M059J (cell line): ENCODE measurements at places on chromosomes 3 and 15. TPM values are rescaled to one million over a fixed set of nuclear protein-coding genes. Genes with fewer than 3 reads are reported as not detected.

DNA sequence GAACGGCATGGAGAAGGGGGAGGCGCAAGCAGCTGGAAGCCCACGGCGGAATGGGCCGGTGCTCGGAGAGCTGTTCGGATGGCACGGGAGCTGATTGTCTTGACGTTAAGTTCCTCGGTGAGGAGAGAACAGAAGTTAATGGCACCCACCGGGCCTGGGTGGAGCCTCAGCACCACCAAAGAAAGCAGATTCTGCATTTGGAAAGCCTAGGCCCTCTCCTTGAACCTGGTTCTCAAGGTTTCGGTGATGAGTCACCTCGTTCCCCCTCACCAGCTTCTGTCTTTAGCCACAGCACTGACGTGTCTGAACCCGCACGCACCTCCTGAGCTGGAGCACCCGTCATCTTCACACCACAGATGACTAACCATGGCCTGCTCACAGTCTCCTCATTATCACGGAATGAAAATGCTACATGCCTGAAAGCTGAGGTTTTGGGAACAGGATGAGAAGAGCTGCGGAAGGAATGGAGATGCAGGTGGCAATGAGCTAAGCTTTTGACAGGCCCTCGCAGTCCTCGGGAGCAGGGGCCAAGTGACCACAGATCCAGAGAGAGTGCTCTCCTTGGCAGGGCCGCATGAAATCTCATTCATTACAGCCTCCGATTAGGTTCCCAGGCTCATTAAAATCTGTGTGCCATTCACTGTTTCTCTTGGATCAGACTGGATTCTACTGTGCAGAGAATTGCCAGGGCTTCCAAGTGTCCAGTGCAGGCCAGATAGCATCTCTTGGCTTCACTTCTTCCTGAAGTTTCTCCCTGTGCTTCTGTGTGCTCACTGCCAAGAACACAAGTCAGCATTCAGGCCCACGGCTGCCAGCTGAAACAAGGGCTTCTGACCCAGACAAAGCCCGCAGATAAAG is 96.3 kb upstream of the DLG1 start:
- peak; percentile 100 for DNase-seq

DNA sequence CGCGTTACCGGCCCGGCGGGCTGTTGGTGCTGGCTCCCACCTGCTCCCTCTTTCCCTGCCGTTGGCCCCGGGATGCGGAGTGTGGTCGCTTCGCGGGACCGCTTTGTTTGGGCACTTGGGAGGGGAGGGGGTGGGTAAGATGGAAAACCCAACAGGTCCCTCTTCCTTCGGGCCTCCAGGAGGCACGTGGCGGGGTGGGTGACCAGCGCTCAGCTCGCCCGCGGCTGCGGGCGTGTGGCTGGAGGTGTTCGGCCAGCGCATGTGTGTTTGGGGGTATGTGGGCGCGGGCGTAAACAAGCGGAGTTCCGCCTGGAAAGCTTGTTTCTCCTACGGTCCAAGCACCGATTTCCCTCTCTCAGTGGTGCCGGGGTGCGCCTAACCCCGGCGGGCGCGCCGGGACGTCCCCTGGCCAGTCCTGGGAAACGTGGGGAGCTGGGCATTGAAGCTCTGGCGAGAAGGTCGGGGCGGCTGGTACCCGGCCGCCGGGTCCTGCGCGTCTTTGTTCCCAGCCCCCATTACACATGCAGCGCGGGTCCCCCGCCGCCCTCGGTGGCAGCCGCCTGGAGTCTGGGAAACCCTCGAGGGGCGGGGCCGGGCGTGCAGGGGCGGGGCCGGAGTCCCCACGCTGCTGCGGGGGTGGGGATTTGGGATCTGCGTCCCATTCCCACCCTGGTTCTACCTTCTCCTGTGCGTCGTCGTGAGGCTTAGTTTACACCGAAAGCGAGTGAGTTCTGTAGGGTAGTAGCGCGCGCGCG is 1.4 kb downstream of the ACVR2B start:
- DNase-seq = peak; percentile 60

CLDN16 gene
- not detected in 2 replicates for total RNA-seq

- peak; percentile 71 for DNase-seq
Measured at GRCh38 chr3:152444029-152444641, 175.4 kb downstream of the MBNL1 start.

C3orf52 gene
- 10.9 and 12.6 TPM in 2 replicates for total RNA-seq

DNA sequence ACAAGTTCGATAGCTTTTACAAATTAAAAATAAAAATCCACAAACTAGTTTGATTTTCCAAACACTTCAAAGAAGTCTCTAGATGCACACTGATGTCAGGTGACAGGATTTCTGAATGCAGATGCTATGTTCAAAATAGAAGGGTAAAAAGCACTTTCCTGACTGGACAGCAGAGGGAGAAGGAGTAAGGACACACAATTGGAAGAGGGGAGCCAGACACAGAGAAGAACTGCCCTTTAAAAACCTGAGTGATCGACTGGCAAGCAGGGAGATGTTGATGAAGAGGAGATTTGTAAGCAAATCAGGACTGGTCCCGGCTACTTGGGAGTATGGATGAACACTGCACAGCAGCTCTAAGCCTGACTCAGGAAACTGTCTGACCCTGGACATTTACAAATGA is 612.8 kb downstream of the MAGI1 start:
- no peak for DNase-seq

CRYGS gene
- total RNA-seq = 0.47 and 0.57 TPM in 2 replicates

THRB gene
- total RNA-seq = 1.3 and 2.0 TPM in 2 replicates

GRCh38 chr15:87736401-87736800 is 520.1 kb downstream of the NTRK3 start:
- DNase-seq = peak; percentile 40

BSN gene
- total RNA-seq = 0.07 and 0.27 TPM in 2 replicates

- peak; percentile 52 for DNase-seq
Measured at GRCh38 chr3:12990306-12990705, 82.9 kb downstream of the IQSEC1 start.

GRCh38 chr3:133840767-133841166 is 35.2 kb downstream of the SRPRB start:
- no peak for DNase-seq
